ENCODE measurements at places on chromosomes 3 and 15.

GRCh38 chr3:136728473-136728872 is 23.7 kb downstream of the STAG1 start:
- no peak for DNase-seq

- peak; percentile 84 for DNase-seq
Measured at GRCh38 chr15:73983211-73983727, 8.8 kb downstream of the STOML1 start.

GRCh38 chr15:26392956-26393355 is 379.9 kb downstream of the GABRB3 start:
- DNase-seq = no peak

DNA sequence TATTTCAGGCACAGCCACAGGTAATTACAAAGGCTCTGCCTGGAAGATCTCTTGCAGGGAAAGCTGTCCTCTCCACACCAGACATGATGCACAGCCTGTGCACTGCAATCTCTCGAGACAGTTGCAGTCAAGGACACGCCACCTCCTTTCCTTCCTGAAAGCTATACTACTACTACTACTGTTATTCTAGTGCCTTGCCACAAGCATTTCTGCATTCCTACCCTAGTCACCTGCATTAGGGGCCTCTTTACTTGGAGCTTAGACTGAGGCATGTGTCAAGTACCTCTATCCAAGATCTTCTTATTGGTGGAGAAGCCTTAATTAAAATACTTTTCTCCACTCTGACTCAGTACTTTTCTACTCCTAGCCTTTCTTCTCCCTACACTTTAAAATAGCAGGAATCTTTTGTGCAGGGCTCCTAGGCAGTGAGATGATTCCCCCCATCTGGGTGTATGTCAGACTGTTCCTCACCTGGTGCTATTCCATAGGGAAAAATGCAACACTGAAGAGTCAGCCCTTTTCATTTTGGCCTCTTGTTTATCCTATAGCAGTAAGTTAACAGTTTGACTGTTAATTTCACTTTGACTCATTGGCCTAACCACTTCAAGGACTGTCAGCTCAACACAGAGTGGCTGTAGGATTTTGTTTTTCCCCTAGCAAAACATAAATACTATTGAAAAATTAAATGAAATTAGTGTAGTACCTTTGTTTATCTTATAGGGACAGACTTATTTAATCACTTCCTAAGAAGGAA is 78.9 kb downstream of the ESYT3 start:
- no peak for DNase-seq

DNA sequence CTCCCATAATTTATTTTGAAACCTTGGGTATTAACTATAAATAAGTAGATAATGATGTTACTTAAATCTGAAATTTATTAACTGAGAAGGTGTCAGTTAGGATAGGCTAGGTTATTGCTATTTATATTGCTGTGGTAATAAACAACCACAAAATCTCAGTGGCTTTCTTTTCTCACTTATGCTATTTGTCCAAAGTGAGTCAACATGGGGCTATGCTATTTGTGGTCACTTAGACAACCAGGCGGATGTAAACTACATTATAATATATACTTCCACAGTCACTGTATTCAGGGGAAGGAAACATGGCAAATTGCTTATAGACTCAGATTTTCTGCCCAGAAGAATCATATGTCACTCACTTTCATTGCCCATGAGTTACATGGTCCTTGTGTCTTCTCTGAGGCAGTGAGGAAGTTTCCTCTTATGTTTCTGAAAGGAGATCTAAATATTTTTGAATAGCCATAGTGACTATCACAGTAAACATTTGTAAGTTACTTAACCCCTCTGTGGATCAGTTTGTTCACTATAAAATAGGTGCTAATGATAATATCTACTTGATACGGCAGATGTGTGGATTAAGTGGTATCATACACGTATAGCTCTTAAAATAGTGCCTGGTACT is 19.8 kb downstream of the HMG20A start:
- DNase-seq = peak; percentile 80

- no peak for DNase-seq
Measured at GRCh38 chr3:36250191-36250590, 130.1 kb upstream of the STAC start.

GRCh38 chr3:129764090-129764489 is 129.4 kb downstream of the TMCC1 start:
- no peak for DNase-seq

DNA sequence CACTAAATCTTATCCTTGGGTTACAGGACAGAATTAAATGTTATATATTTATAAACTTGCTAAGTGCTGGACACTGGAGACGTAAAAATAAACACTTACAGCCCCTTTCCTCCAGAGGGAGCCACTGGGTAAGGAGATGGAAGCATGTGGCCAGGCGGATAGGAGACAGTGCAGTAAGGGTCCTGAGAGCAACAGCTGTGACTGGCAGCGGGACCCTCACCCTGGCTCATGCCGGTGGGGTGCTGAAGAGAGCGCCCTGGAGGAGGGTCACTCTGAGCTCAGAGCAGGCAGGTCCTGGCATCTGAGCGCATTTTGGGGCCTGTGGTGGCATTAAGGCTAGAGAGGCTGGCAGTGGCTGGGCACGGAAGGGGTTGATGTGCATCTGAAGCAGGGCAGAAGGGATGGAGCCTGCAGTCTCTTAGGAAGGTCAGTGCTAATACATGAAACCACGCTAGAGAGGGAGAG is 16.0 kb downstream of the SEC61A1 start:
- DNase-seq = peak; percentile 41
